Activated CD4-positive, alpha-beta T cell treated with anti-CD3 and anti-CD28 coated beads for 24 hours (primary cell): ENCODE measurements at places on chromosomes 7 and 10.
A peak's percentile ranks its signal among the peaks of the same experiment; 100 is the strongest.

- peak; percentile 19 for DNase-seq
Observed at GRCh38 chr10:14971867-14972448, 12.8 kb downstream of the MEIG1 start.

GRCh38 chr7:35430547-35431153, 176.8 kb upstream of the TBX20 start:
- DNase-seq, result no peak

- no peak for DNase-seq
Observed at GRCh38 chr7:40015790-40016296, 65.8 kb downstream of the CDK13 start.

- no peak for DNase-seq
Observed at GRCh38 chr10:59085054-59085453, 91.4 kb upstream of the PHYHIPL start.

GRCh38 chr10:77281719-77282118, 355.9 kb downstream of the KCNMA1 start:
- DNase-seq, result no peak

DNA sequence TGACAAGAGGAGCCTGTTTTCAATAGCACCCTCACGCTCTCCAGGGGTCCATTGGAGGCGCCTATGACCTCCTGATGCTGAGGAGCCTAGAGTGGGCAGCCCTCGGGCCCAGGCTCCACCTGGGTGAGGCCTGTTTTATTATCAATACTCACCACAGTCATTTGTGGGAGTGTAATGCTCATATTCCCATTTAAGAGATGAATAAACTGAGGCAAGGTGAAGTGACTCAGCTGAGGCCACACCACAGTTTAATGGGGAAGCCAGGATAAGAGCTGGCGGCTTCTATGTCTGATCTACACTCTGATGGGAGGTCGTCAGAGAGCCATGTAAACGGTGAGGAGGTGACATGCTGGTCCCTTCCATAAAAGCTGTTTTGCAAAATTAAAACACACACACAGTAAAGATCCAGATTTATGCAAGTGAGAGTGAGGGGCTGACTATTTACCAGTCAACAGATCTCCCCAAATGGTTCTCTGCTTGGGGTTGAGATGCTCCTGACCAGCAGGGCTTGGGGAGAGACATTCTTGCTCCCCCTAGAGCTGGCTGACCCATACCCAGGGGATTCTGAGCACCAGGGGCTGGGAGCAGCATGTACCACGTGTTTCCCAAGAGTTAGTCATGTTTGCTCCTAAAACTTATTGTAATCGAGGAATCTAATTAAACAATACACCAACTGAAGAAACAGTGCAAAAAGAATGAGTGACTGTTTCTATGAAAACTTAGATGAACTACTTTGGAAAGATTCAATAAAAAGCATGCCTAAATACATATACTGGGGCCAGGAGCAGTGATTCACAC, 81.0 kb upstream of the INSIG1 start:
- no peak for DNase-seq

DNA sequence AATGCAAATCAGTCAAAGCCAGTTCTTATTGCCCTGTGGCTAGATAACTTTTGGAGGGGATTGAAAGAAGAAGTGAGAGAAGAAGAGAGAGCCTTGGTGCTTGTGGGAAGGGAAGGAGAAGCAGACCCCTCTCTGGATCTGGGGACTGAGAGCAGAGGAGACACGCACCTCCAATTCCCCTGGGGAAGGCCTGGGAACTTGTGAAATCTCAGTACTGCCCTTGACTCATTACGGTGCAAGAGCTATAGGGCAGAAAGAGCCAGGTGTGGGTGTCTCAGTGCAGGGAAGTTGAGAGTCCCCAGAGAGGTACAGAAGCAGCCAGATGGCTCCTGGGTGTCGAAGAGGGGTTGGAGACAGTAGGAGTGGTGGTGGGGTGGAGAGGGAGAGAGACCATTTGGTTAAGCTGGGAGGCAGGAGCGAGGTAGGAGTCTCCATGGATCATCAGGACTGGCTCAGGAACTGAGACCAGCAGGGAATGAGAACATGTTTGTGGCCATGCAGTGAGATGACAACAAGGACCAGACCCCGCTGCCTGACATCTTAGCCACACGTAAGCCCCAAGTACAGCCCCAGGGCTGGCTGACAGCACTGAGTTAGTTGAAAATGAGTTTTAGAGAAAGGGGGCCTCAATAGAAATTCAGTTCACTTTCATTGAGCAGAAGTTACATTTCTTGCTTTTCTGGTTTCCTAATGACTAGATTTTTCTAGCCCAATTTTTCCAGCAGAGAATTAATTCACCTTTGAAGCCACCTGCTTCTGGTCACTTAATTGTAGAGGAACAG, 238.2 kb downstream of the BUB3 start:
- DNase-seq, result no peak

DNA sequence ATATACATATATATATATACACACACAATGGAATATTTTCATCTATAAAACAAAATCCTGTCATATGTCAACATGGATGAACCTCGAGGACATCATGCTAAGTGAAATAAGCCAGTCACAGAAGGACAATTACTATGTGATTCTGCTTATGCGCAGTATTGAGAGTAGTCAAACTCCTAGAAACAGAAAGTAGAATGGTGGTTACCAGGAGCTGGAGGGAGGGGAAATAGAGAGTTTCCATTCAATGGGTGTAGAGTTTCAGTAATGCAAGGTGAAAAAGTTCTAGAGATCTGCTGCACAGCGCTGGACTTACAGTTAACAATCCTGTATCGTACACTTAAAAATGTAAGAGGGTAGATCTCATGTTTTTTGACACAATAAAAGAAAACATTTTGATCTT, 181.9 kb downstream of the CDCA7L start:
- DNase-seq, result no peak

- no peak for DNase-seq
Observed at GRCh38 chr7:18558503-18558902, 63.0 kb downstream of the HDAC9 start.

DNA sequence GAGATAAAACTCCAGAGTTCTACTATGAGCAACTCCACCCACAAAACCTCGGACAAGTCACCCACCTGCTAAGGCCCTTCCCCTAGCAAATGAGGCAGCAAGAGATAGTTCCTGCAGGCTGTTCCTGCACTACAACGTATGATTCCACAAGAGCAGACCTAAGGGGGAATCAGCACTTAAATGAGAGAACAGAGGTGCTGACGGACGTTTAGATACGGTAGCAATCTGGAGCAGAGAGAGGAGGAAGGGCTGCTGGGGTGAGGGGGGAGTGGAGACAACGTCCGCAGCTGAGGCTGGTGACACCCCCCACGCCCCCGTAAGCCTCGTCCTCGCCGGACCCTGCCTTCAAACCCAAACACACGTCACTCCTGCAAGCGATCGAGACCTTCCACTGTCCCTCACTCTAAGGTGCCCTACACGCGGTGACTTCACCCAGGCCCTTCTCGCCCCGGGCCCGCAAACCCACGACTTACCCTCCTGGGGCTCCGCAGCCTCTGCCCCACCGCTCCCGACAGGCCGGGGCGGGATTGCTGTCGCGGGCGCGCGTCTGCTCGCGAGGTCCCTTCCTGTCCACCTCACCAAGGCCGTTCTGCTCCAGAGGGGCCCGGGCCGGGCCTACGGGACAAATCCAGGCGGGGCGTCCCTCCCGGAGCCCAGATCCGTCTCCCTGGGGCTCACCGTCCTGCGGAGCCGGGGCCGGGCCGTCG, 635 bp downstream of the ZNF12 start:
- DNase-seq, result no peak

DNA sequence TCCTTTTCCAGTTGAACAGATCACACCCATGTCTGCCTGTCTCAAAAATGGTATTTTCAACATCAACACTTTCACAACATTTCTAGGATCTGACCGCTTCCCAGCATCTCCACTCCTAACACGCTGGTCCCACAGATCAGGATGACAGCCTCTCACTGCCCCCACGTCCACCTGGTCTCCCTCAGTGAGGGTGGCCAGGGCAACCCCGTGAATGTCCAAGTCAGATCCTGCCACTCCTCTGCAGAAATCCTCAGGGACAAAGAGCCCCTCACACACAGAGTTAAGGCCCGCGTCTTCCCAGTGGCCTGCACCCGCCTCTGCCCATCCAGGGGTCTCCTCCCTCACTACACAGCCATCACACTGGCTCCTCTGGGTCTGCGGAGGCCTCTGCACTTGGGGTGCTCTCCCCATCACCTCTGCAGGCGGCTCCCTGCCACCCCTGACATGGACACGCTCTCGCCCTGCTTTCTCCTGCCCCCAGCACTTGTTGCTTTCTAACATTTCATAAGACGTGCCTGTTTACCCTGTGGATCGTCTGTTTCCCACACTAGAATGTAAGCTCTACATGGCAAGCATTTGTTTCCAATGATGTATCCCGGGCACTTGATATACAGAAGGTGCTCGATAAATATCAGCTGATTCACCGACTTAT, 20.0 kb downstream of the GNA12 start:
- DNase-seq, result no peak

- no peak for DNase-seq
Observed at GRCh38 chr7:139753693-139754111, 24.1 kb downstream of the HIPK2 start.

- no peak for DNase-seq
Observed at GRCh38 chr10:12041766-12042408, 722 bp downstream of the UPF2 start.
